ENCODE measurements at places on chromosomes 11 and 22. TPM values are rescaled to one million over a fixed set of nuclear protein-coding genes. Genes with fewer than 3 reads are reported as not detected.

TUBA8 gene
- 0.68 TPM for total RNA-seq

FOLR3 gene
- not detected for total RNA-seq

CHRDL2 gene
- total RNA-seq: 2.0 TPM

- no peak for ATAC-seq
Observed at GRCh38 chr11:86978247-86978646, 23.1 kb upstream of the FZD4 start.

- no peak for ATAC-seq
Observed at GRCh38 chr11:102991776-102992175, 36.2 kb upstream of the MMP13 start.

GRCh38 chr11:117218133-117218915 lies 13.5 kb downstream of the PCSK7 start:
- no peak for ATAC-seq

GRCh38 chr11:95295382-95296149 lies 64.6 kb upstream of the SESN3 start:
- ATAC-seq: no peak

DNA sequence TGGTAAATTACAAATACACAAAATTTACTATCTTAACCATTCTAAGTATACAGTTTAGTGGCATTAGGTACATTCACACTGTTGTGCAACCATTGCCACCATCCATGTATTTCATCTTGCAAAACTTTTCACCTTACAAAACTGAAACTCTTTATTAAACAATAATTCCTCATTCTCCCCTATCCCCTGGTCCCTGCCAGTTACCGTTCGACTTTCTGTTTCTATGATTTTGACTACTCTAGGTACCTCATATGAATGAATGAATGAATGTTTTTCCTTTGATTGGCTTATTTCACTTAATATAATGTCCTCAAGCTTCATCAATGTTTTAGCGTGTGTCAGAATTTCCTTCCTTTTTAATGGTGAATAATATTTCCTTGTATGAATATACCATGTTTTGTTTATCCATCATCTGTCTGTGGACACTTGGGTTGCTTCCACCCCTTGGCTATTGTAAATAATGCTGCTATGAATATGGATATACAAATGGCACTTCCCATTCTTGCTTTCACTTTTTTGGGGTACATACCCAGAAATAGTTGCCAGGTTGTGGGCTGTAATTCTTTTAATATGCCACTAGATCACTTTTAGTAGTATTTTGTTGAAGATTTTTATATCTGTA lies 93.0 kb downstream of the UVRAG start:
- no peak for ATAC-seq

GRCh38 chr11:76307396-76307795 lies 73.5 kb downstream of the THAP12 start:
- ATAC-seq: no peak
